ENCODE measurements at places on chromosomes 12 and 14.

GRCh38 chr12:100346660-100347059 lies 10.2 kb upstream of the SLC17A8 start:
- no peak for DNase-seq

GRCh38 chr14:65560340-65561027 lies 148.0 kb downstream of the FUT8 start:
- no peak for DNase-seq

DNA sequence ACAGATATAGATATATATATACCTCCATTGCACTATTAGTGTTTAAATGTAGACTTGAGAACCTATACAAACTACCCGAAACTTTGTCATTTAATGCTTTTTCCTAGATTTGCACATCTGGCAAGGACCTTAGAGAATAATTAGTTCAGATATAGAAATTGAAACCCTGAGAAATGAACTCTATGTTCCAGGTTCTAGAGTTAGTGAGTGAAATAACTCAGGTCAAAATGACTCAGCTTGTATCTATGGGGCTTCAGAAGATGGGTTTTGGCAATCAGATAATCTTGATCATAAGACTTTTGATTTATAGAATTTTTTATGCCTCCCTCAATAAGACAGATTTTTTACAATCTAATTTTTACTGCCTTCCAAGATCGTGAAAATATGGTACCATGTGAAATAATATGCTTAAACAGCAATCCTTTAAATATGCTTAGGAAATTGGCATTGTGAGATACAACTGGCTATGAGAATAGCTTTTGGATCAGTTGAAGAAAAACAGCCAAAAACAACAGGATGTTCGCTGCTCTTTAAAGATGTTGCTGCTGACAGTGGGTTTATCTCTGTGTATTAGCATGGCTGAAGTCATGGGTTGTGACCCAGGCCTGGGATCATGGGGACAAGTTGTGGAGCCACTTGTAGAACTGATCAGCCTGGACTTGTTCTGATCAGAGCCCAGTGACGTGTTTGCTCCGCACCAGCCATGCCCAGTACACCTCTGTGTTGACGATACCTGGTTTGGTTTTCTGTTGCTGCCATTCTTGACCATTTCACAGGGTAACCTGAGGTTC lies 63.6 kb downstream of the TTLL5 start:
- no peak for DNase-seq

- no peak for DNase-seq
Observed at GRCh38 chr12:5650829-5651461, 219.0 kb downstream of the NTF3 start.
